ENCODE measurements at places on chromosomes 2 and 18.

GRCh38 chr2:119983108-119983507, 29.8 kb upstream of the EPB41L5 start:
- no peak for DNase-seq

GRCh38 chr2:105889046-105889445, 144.3 kb downstream of the NCK2 start:
- DNase-seq, result no peak

DNA sequence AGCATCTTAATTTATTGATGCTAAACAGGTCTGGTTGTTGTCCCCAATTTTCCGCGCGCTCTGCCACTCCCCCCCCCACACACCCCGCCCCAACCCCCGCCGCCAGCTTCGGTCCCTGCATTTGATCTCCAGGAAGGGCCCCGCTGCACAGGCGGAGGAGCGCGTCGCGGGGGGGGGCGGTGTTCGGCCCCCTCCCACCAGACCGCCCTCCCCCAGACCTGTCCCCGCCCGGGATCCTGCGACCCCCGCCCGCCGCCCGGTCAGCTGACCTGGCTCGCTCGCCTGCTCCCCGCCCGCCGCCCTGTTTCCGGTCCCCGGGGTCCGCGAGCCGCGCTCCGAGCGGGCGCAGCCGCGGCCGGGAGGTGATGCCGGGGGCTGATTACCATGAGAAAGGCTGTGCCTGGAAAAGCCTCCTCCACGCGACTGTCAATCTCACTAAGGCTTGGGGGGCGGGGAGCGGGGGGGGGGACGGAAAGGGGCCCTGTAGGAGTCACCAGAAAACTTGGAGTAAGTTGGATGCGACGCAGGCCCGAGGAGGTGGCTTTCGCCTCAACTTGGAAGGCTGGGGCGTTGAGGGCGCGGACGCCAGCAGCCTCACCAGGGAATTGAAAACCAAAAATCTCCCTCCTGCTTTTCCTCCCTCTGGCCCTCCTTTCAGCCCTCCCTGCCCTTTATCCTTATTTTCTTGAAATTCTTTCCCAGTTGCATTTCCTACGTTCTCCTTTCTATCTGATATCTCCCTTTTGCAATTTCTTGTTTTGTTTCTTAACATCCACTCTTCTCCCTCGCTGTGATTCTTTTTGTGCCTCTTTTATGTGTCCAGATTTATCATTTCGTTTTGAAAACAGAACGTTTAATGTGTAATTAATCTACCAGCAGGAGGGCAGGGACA, 4.4 kb upstream of the ZEB2 start:
- DNase-seq, result peak; percentile 42

- DNase-seq, result no peak
Measured at GRCh38 chr2:174643356-174643755, 45.8 kb upstream of the WIPF1 start.

DNA sequence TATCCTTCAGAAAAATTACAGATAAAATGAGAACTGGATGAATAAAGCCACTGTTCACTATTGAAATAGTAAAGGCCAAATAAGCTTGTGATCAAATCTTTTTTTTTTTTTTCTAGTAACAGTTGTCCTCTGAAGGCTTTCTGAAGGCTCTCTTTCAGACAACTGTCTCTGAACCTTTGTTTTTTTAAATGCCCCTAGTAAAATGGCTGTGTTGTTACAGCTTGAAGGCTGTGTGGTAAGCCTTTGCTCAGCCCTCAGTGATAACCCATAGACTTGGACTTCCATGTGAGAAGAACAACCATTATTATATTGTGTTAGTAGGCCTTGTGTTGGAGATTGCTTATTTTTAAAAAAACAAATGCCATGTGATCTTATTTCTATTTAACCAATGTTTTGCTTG, 17.6 kb downstream of the FMNL2 start:
- no peak for DNase-seq

DNA sequence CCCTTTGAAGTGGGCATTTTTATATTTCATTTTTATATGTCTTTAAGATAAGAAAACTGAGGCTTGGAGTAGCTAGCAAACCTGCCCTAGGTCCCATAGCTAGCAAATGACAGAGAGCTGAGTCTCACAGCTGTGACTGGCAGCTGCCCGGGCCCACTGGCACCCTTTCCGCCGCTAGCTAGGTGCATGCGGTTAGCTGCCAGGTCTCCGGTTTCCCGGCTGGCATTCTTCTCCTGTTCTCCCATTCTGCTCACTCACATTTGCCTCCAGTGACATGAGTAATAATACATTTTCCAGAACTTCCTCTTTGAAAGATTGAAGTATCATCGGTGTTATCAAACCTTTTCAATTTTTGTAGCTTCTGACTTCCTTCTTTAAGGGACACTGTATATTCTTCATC, 38.7 kb downstream of the MTCL1 start:
- no peak for DNase-seq

- no peak for DNase-seq
Measured at GRCh38 chr2:223526106-223526505, 76.1 kb downstream of the SCG2 start.

Data from CD4-positive, alpha-beta T cell treated with Interleukin-4 for 1 hour (primary cell).